ENCODE measurements at places on chromosomes 7 and 10.

DNA sequence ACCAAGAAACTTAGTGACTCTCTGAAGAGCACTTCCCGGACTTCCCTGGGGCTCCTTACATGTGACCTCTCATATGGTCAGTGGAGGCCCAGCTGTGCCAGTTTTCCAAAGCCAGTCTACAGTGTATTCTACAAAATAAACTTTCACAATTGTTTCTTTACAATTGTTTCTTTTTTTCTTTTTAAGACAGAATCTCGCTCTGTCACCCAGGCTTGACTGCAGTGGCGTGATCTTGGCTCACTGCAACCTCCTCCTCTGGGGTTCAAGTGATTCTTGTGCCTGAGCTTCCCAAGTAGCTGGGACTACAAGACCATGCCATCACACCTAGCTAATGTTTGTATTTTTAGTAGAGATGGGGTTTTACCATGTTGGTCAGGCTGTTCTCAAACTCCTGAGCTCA, 25.9 kb downstream of the CYP17A1 start:
- DNase-seq, result no peak

DNA sequence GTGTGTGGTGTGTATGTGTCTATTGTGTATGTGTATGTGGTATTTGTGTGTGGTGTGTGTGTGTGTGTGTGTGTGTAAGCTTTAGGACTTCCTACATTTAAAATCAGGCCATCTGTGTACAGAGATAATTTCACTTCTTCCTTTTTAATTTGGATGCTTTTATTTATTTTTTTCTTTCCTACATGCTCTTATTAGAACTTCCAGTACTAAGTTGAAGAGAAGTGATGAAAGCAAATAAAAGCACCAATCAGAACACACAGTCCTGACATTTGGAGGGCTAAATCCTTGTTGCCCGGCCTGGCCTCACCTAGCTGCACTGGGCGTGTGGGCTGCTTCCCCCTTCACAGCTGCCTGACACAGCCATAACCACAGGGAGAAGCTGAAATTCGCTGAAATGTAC, 3.8 kb upstream of the MRC1 start:
- DNase-seq, result no peak

DNA sequence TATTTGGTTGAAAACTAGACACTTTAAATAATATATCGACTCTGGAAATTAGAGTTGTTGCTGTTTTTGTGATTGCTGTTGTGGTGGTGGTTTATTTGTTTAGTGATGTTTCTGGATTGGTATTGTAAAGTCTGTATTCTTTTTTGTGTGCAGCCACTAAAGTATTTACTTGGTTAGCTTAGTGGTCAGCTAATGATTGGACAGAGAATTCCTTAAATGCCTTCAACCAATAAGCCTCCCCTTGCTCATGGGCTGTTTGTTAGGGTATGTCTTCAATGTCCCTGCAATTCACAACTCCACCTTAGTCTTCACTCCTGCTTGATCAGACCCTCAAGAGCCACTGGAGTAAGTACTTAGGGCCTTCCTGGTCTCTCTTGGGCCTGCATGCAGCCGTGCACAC, 71.0 kb downstream of the PAXIP1 start:
- DNase-seq, result no peak

- no peak for DNase-seq
Observed at GRCh38 chr7:137942484-137943115, 59.3 kb downstream of the CREB3L2 start.

DNA sequence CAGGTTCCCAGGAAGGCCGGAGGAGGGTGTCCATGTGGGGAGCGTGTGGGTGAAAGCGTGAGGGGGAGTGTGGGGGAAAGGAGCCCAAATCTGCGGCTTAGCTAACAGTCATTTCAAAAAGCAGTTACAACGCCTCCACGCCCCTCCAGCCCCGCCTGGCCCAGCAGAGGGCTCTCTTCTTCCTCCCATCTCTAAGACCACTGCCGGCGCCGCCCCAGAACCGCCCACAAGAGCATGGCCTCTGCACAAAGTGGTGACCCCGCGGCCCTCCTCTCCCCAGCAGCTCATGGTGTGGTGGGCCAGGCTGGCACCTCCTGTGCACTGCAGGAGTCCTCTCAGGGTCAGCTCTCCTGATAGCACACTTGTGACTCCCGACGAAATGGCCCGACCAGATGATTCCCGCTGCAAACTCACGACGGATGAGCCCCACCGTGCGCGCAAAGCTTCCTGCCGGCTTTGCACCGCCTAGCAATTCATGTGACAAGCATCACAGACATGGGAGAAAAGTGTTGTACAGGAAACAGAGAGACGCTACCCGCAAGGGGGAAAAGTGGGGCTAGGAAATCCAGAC, 12.4 kb upstream of the HUS1 start:
- peak; percentile 35 for DNase-seq

- no peak for DNase-seq
Observed at GRCh38 chr10:28938745-28939144, 261.4 kb downstream of the BAMBI start.

DNA sequence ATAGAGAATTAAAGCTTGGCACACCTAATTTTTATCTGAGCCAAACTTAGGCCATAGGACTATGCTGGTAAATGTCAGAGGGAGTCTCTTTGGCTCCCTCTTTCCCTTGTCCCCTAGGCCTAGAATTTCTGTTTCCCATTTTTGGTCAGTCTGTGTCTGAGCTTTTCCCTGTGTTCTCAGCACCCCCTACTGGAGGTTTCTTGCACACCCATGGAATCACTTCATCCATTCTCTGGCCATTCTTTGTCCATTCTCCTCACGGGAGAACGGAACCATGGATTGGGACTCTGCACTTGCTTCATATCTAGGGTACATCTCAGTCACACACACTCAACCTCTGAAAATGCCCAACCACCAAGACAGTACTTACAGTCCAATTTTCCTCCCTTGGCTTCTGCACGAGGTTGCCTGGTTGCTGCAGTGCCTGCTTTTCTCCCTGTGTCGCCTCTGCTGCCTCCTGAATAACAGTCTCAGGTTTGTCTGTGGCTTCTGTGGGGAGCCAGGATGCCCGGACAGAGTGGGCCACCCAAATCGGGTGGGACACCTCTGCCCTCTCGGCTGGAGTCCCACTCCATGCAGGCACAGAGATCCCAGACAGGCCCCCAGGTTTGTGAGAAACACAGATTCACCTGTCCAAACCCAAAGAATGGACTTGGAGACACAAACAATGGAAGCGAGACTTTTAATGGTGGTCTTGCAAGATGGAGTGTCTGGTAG, 35.1 kb upstream of the DNAH11 start:
- peak; percentile 8 for DNase-seq

- no peak for DNase-seq
Observed at GRCh38 chr10:75287697-75288096, 51.9 kb upstream of the COMTD1 start.

Data from frontal cortex (tissue), 4 donors.